Stimulated activated CD4-positive, alpha-beta T cell treated with anti-CD3 and anti-CD28 coated beads, Interleukin-1b, Interleukin-23, amount 100 ng/mL, for 1 hour (primary cell): ENCODE measurements at places on chromosomes 7 and 10.

GRCh38 chr7:114334989-114335388 is 79.6 kb upstream of the FOXP2 start:
- no peak for DNase-seq

DNA sequence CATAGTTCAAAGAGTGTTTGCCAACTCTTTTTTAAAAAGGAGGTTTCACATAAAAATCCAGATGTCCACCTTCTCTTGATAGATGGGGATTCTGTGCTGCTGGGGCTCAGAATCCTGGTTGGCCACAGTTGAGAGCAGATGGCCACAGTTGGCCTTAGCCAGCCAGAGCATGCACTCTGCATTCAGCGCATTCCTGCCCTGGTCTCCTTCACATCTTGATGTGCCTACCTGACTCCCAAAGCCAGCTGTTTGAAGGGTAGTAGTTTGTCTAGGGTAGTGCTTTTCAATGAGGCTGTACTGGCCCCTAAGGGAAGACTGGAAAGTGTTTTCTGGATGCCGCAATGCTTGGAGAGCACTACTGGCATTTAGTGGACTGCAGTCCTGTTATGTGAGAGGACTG is 208.1 kb upstream of the HDAC9 start:
- DNase-seq, result no peak

DNA sequence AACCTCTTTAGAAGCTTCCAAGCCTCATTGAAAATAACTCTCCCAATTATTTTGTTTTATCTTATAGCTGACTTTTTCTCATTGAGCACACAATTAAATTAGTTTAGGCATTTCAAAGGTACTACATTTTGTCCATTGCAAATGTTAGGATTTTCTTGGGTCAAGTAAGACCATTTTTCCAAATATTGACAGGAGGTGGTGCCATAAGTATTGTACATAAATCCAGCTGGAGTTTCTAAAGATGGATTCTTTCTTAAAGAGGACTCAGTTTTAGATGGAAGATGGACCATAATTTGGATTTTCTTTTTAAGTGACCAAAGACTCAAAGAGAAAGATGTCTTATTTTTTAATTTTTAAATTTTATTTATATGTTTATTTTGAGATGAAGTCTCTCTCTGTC is 12.3 kb upstream of the OPN4 start:
- DNase-seq, result no peak

DNA sequence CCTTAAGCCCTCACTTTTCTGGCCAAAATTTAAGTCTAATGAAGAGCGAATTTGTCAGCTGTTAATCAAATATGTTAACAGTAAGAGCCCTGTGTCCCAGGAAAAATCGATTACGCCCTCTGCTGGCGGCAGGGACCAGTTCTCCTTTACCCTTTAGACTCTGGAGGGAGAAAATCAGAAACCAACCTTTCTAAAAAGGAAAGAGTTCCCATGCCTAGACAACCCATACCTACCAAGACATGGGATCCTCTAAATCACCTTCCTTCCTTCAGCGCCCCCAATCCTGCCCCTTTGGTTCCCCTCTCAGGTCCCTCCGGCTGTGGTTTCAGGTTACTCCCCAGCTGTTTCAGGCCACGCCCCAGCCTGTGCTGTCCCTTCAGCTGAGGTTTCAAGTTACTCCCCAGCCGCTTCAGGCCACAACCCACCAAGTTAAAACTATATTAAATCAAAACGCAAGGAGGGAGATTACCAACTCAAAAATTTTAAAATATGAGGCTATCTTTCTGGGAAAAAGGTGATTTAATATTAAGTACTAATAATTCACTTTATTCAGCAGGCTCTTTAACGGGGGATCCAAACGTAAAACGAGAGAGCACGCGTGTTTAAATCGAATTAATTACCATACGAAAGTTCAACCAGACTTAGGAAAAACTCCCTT is 1.4 kb upstream of the AKR1B15 start:
- peak; percentile 37 for DNase-seq

GRCh38 chr7:16092711-16093110 is 328.6 kb downstream of the CRPPA start:
- no peak for DNase-seq

- DNase-seq, result no peak
These were observed 198.5 kb upstream of the KCTD7 start for GRCh38 chr7:66430164-66430545.

- DNase-seq, result no peak
These were observed 24.2 kb downstream of the ZNF25 start for GRCh38 chr10:37952043-37952755.

GRCh38 chr10:34151481-34151880 is 663.6 kb downstream of the PARD3 start:
- DNase-seq, result no peak

GRCh38 chr10:121804460-121804859 is 123.4 kb downstream of the ATE1 start:
- no peak for DNase-seq

- no peak for DNase-seq
These were observed 29.4 kb downstream of the NUDT1 start for GRCh38 chr7:2271273-2272026.
